ENCODE measurements at places on chromosomes 11 and 22.

DNA sequence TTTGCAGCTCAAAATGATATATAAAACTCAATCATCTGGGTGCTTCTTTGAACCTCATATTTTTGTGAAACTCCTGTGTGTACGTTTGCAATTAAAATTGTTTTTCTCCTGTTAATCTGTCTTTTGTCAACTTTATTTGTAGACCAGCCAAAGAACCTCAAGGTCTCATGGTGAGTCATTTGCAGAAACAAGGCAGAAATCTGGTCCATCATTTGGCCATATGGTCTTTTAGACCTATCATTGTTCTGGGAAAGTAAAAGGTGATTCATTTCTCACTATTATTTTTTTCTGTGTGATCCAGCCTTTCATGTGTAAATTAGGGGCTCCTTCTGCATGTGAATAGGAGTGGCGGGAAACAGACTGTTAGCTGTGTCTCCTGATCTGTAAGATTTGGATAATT lies 399.1 kb upstream of the DDI1 start:
- no peak for DNase-seq

- DNase-seq, result peak; percentile 34
Measured at GRCh38 chr22:42621505-42622002, 6.9 kb upstream of the POLDIP3 start.

DNA sequence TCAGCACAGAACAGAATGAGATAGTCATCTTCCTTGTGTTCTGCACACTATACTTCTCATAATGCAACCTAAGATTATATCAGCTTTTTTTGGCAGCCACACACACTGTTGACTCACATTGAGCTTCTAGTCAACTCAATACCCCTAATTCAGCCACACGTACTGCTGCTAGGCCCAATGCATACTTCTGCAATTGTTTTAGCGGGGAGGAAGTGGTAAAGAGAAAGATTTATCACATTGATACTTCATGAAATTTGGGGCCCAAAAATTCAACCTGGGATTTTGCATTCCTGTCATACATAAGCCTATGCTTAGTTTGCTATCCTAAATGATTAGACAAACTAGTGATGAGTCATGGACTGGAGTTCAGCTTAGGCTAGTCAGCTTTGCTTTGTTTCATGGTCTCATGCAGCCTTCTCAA lies 8.6 kb upstream of the UPB1 start:
- DNase-seq, result no peak

- DNase-seq, result no peak
Measured at GRCh38 chr22:46085828-46086576, 64.3 kb upstream of the PPARA start.

DNA sequence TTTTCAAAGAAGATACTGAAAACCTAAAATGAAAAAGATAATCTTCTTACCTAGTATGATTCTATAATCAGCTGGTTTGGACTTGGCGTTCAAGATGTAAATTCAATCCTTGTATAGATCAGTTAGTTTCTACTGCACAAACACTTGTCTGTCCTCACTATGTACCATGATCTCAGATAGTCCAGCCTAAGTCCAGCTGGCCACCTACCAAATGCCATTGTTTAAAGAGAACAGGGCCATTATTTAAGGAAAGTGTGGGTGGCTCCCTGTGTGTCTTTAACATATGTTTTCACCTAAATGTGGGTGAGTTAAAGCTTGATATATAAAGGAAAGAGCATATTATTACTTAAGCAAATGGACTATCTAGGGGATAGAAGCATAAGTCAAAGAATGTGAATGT lies 38.6 kb downstream of the BLID start:
- DNase-seq, result no peak

DNA sequence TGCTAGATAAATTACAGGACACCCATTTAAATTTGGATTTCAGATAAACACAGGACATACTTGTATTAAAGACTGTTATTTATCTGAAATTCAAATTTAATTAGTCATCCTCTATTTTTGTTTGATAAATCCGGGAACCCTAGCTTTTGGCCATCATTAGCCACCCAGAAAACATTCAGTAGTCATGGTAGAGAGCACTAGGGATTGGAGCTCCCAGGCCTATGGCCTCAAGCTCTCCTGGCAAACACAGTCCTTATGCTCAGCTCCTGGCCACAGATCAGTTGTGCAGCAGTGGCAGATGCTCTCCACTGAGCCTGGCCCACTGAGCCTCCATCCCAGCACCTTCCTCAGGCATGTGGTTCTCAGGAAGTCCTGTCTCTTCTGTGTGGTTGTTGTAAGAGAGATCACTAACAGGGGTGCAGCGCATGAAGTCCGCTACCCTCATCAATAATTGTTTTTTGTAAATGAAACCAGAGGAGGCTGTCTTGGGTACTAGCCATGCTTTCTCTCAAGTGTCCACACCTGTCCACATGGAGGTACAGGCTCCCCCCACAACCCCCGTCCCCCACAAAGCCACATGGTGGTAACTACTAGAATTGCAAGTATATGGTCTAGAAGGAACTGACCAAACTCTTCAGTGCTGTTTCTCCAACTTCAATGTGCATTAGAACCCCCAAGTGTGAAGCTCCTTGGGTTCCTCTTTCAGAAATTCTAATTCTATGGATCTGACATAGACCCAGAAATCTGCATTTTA lies 1.1 kb upstream of the IRAG1 start:
- DNase-seq, result no peak
